Stimulated activated CD4-positive, alpha-beta T cell treated with anti-CD3 and anti-CD28 coated beads, Interleukin-15, amount 100 ng/mL, for 1 hour (primary cell): ENCODE measurements at places on chromosomes 1 and 21.

GRCh38 chr21:43301409-43302061, 125.4 kb downstream of the SIK1 start:
- no peak for DNase-seq

GRCh38 chr21:46205166-46205565, 20.9 kb upstream of the SPATC1L start:
- DNase-seq = no peak

DNA sequence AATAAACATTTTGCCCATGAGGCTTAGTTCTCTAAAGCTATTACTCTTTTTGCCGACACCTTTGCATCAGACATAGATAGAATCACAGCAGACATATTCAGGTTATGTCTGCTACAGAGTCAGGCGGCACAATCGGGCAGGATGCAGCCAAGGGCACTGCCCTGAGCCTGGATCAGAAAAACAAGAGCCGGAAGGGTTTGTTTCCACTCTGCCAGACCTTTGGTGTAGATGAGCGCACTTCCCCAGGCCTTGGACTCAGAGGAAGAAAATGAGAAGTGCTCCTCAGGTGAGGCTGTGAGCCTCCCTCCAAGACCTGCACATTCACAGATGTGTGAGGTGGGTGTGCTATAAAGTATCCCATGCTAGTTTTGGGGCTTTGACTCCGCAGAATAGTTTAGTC, 43.7 kb downstream of the GNG12 start:
- no peak for DNase-seq

- DNase-seq = no peak
Measured at GRCh38 chr1:58030456-58030855, 516.1 kb downstream of the OMA1 start.

DNA sequence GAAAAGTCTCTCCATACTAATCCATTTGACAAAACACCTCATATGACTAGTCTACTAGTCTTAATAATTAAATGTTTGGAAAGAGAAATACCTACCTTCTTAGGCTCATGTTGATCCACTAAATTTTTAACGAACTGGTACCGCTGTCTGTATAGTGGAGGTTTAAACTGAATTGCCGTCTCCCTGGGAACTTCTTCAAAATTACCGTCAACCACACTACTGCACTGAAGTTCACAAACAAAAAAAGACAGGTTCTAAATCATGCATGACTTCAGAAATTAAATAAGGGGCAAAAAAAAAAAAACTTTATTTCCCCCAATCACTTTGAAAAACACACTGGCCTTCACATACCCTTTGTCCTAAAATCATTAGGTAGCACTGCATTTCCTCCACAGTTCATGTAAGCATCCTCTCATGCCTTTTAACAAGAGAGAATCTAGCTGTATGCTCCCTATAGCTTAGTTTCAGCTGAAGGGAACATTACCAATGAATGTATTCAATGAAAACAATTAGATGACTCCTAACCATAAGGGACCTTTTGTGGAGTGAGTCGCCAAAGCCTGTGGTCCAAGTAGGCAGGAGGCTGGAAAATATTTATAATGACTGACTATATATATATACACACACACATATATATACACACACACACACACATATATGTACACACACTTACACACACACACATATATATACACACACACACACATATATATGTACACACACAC, 3.4 kb downstream of the HENMT1 start:
- DNase-seq = no peak

DNA sequence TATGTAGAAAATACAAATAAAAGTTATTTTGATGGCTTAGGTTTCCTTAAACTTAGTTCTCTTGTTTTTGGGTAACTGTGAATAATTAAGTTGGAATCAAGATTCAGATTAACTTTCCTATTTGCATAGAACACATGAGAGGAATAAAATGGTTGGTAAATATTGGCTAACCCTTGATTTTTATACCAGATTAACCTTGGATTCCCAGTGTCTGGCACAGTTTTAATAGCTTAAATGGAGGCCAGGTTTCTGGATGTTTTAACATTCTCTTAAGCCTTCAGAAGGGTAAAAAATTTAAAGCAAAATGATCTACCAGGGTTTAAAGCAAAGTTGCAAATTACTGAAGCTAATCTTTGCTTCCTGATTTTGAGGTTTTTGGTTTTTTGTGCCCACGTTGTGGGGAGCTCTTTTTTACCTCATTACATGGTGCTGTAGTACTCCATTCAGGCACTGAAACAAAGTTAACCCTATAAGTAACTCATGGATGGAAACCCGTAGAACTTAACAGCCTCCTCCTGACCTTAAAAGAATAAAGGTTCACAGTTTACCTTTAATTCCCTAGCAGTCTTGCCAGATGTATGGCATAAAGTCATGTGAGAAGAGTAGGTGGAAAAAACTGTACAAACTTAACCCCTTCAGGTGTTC, 8.4 kb upstream of the SPATA1 start:
- DNase-seq = no peak

GRCh38 chr1:21897844-21898243, 39.3 kb downstream of the HSPG2 start:
- DNase-seq = no peak
